SK-N-SH (cell line): ENCODE measurements at places on chromosomes 16 and 17. TPM values are rescaled to one million over a fixed set of nuclear protein-coding genes. Genes with fewer than 3 reads are reported as not detected.

DNA sequence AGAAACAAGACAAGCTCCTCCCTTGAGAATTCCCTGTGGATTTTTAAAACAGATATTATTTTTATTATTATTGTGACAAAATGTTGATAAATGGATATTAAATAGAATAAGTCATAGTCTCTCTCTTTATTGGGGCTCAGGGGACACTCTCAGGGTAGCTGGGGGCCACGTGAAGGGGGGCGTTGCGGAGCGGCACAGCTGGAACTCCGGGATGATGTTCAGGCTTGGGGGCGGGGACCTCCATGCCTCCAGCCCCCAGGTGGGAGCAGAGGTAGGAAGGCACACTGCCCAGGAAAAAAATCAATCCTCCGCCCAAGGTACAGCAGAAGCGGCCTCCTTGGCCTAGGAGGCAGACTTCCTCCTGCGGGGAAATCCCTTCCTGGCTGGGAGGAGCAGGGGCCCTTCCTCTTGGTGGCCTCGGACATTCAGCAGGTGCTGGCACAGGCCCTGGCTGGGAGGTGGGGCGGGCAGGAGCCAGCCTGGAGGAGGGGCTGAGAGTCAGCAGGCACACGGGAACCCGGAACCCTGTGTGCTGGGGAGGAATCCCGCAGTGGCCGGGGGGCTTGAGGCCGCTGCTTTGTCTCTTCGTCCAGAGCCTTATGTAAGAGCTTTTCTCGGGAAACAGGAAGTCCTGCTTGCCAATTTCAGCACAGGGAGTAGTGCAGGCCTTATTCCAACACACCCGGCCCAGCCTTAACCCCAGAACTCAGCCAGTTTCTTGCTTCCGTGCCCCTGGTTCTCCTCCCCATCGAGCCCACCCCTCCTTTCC, 591 bp upstream of the TNFSF13 start:
- peak; percentile 82 for DNase-seq

- no peak for DNase-seq
Observed at GRCh38 chr16:55039511-55039910, 108.8 kb downstream of the IRX5 start.

- DNase-seq = peak; percentile 78
Observed at GRCh38 chr16:85673529-85674417, 15.0 kb downstream of the GINS2 start.

The MPP3 gene
- polyA plus RNA-seq = 12.5 and 14.1 TPM in 2 replicates
